ENCODE measurements at places on chromosomes 1 and 21. TPM values are rescaled to one million over a fixed set of nuclear protein-coding genes. Genes with fewer than 3 reads are reported as not detected.
A peak's percentile ranks its signal among the peaks of the same experiment; 100 is the strongest.

The RNU1-2 gene
- total RNA-seq: 8,605 TPM

The ZNF697 gene
- total RNA-seq: 8.3 TPM

The IARS2 gene
- total RNA-seq: 51.4 TPM

The SIPA1L2 gene
- 20.2 TPM for total RNA-seq

DNA sequence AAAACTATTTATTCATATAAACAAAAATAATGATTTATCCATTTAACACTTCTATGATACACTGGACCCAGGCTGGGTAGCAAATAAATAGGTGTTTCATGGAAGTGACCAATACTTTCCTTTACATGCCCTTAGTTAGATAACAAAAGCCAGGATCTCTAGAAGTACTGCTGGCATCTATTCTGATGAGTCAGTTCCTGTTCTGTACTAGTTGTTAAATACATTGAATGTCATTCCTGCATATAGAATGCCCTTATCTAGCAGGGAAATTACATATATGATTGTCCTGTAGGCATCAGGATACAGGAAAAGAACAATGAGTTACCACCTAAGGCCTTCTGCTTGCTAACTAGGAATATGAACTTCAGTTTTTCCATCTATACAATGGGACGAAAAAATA, 130.8 kb downstream of the HFM1 start:
- DNase-seq: no peak

GRCh38 chr21:44989537-44989886, 49.7 kb downstream of the SLX9 start:
- no peak for DNase-seq

DNA sequence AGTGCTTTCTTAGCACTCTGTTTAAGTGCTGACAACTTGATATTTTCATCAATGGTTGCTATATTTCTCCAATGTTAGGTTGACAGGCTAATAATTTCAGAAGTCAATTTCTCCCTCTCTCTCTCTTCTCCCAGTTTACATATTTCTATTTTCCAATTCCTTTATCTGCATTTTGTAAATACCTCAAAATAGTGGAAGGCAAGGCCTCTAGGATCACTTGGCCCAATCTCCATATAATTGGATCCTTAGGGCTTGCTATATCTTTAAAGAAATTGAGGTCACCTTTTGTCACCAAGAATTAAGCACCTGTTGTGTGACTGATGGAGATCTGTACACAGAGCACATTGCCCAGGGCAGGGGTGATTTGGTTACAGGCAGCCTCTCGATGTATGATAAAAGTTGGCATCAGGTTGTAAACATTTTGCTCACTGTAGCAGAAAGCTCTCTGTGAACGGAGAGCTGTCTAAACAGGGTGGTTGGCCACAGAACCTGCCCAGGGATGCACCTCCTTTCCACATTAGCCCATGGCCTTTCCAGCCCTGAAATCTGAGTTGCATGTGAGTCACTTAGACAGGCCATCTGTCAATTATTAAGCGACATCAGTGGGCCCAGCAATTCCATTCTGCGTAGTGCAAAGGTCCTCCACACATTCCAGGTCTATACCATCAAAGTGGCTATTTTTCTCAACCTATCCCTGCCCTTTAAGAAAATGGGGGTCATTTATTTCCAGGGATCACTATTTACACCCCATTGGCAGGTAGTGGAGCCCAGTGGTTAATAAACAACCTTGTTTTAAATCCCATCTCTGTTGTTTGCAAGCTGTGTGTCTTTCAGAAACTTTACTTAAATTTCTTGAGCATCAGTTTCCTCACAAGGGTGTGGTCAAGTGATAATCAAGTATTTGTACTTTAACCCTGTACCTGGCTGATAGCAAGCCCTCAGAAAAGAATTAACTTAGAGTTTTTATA, 29.1 kb upstream of the IRF2BP2 start:
- no peak for DNase-seq

- DNase-seq: no peak
These were observed 1.9 kb upstream of the ID3 start for GRCh38 chr1:23561076-23561812.

- peak; percentile 82 for DNase-seq
These were observed at the start of gene SLC45A3 for GRCh38 chr1:205680073-205680851. TSS of gene SLC45A3 (minus strand) at chr1:205680509. CDS start at chr1:205664656, 15,853 bp downstream.

- DNase-seq: no peak
These were observed 495.6 kb downstream of the SIPA1L2 start for GRCh38 chr1:232134365-232134764.

- no peak for DNase-seq
These were observed 21.0 kb downstream of the ATF3 start for GRCh38 chr1:212629450-212630157.

GRCh38 chr1:67684526-67685066, 405 bp upstream of the GADD45A start:
- no peak for DNase-seq

GRCh38 chr1:16438924-16439323, 1.6 kb upstream of the NECAP2 start:
- no peak for DNase-seq

GRCh38 chr21:36075953-36076352, 6.1 kb downstream of the CBR1 start:
- DNase-seq: no peak

GRCh38 chr1:71390518-71390917, 309.7 kb upstream of the ZRANB2 start:
- DNase-seq: no peak

- no peak for DNase-seq
These were observed 18.7 kb upstream of the CSF1 start for GRCh38 chr1:109891930-109892329.

- DNase-seq: no peak
These were observed 5.0 kb downstream of the ADAMTS1 start for GRCh38 chr21:26840201-26840600.

DNA sequence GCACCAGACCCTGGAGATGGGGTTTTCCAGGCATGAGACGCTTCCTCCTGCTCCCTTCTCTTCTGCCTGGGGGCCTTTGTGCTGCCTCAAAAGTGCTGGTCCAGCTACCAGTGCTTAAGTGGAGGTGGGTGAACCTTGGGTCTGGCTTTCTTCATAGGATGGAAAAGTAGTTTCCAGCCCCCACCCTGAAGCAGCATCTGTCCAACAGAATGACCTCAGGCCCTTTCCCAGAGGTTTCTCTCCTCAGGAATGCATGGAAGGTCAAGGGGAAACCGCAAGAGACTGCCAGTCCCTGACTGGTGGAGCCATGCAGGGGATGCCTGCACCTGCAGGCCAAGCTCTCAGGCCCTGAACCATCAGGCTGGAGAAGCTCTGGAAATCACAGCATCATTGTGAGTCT, 63.8 kb downstream of the HMGB4 start:
- DNase-seq: no peak
